ENCODE measurements at places on chromosomes 16 and 17.

- DNase-seq: no peak
These were observed 67.7 kb downstream of the CYLD start for GRCh38 chr16:50809561-50809960.

- DNase-seq: no peak
These were observed 175.4 kb downstream of the WSCD1 start for GRCh38 chr17:6245301-6246177.

GRCh38 chr17:58516644-58517377 is 2.4 kb upstream of the MTMR4 start:
- DNase-seq: no peak

- DNase-seq: no peak
These were observed 64.7 kb downstream of the ABCC12 start for GRCh38 chr16:48091117-48091516.

GRCh38 chr16:49972280-49972679 is 52.7 kb upstream of the CNEP1R1 start:
- DNase-seq: no peak

GRCh38 chr17:44807093-44807816 is 22.8 kb downstream of the GJC1 start:
- DNase-seq: no peak

DNA sequence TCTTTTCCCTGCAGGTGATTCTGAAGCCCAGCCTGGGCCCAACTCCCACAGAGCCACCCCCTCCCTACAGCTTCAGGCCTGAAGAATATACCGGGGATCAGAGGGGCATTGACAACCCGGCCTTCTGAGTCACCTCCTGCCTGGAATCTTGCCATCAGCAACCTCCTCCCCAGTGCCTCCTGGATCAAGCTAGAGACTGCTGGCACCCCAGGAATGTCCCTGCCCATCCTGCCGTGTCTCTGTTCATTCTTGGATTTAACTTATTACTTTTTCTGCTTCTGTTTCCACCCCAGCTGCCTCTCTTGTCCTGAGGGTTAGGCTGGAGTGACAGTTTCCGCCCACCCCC is 4.9 kb downstream of the TMEM92 start:
- DNase-seq: no peak

DNA sequence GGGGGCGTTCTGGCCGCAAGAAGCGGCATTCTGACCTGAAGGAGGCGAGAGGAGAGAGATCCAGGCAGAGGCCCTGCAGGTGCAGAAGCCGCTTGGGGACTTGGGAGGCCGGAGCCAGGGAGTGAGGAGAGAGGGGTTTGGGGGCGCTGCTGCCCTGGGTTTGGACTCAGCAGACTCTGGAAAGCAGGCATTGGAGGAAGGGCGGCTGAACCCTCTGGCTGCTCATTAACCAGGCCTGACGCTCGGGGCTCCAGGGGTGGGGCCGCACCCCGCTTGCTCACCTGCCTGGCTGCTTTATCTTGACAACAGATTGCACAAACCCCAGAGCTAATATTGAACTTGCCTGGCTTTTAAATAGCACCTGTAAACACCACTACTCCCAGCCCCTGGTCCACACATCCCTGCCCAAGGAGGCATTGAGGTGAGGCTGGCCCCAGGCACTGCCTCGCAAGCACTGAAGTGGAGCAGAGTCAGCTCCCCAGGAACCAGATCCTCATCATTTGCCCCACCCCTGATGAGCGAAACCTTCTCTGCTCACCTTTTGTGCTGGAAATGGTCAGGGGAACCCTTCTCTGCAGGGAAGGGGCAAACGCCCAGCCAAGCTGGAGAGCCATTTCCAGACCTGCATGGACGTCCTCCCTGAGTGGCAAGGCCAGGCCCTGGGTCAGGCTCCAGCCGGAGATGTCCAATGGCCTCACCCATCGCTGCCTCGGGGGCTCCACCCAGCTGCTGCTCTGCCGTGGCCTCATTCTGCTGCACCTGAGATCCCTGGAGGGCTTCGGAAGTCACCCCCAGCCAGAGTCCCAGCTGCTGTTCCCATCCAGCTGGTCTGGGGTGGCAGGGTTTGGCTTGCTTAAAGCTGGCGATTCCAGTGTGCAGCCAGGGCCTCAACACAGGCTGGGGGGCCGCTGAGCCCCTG is 190.2 kb upstream of the GSE1 start:
- DNase-seq: no peak

GRCh38 chr16:71630808-71631207 is 4.8 kb downstream of the MARVELD3 start:
- DNase-seq: peak; percentile 45

Measured in epithelial cell of prostate (primary cell).